ENCODE measurements at places on chromosomes 4 and X. TPM values are rescaled to one million over a fixed set of nuclear protein-coding genes. Genes with fewer than 3 reads are reported as not detected.

Gene GLUD2
- 2.5 TPM for polyA plus RNA-seq

DNA sequence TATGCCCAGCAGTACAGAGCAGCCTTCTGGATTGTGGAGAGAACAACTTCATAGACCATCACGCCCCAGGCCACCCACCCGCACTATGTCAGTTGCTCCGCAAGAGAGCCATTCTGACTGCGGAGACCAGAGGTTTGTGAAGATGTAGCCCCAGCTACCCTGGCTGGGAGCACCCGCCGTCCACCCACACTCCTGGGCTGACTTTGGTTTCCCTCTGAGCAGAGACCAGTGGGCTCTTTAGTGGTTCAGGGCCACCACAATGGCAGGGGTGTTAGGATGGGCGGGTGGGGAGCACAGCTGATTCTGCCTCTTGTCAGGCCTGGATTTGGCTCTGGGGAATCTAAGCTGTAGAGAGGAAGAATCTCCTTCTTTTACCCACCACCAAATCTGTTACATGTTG is 313.4 kb downstream of the LDB2 start:
- no peak for DNase-seq

GRCh38 chr4:119209077-119209476 is 3.4 kb upstream of the USP53 start:
- no peak for DNase-seq

- peak; percentile 48 for DNase-seq
Observed at GRCh38 chrX:20362268-20363267, 95.9 kb upstream of the RPS6KA3 start.

- no peak for DNase-seq
Observed at GRCh38 chr4:98939892-98940298, 11.0 kb upstream of the EIF4E start.

- no peak for DNase-seq
Observed at GRCh38 chrX:13022926-13023325, 21.5 kb downstream of the FAM9C start.

- DNase-seq: no peak
Observed at GRCh38 chr4:184823014-184823413, 2.8 kb downstream of the ACSL1 start.

- DNase-seq: no peak
Observed at GRCh38 chr4:121009578-121010478, 62.5 kb downstream of the NDNF start.

Gene BST1
- polyA plus RNA-seq: 3.9 TPM

- no peak for DNase-seq
Observed at GRCh38 chr4:77209936-77210335, 52.9 kb downstream of the CCNG2 start.

DNA sequence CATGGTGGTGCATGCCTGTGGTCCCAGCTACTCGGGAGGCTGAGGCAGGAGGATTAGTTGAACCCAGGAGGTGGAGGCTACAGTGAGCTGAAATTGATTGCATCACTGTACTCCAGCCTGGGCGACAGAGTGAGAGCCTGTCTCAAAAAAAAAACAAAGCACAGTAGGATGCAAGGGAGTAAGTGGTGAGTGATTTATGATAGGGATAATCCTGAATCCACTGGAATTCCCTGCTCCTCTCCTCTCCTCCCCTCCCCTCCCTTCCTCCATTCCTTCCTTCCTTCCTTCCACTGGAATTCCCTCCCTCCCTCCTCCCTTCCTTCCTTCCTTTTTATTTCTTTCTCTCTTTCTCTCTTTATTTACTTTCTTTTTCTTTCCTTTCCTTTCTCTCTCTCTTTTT is 40.9 kb upstream of the NKRF start:
- DNase-seq: no peak

DNA sequence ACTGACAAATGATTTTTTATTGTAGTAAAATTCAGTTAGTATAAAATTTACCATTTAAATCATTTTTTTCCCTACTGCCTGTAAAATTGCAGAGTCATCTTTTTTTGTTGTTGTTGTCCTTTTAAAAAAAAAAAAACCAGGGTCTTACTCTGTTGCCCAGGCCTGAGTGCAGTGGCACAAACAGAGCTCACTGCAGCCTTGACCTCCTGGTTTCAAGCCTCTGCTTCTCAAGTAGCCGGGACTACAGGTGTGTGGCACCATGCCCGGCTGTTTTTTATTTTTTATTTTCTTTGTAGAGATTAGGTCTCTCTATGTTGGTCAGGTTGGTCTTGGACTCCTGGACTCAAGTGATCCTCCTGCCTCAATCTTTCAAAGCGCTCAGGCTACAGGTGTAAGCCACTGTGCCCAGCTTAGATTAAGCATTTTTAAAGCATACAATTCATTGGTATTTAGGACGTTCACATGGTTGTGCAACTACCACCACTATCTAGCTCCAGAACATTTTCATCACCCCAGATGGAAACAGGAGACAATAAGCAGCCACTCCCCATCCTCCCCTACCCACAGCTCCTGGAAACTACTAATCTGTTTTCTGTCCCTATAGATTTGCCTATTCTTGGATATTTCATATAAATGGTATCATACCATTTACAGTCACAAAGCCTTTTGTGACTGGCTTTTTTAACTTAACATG is 59.7 kb upstream of the PGRMC2 start:
- no peak for DNase-seq

GRCh38 chr4:4764558-4764905 is 94.9 kb upstream of the MSX1 start:
- DNase-seq: no peak

Gene GUCY1A1
- polyA plus RNA-seq: 11.1 TPM

Gene RBMX
- polyA plus RNA-seq: 194 TPM

GRCh38 chrX:39772057-39772832 is 325.5 kb downstream of the BCOR start:
- no peak for DNase-seq

DNA sequence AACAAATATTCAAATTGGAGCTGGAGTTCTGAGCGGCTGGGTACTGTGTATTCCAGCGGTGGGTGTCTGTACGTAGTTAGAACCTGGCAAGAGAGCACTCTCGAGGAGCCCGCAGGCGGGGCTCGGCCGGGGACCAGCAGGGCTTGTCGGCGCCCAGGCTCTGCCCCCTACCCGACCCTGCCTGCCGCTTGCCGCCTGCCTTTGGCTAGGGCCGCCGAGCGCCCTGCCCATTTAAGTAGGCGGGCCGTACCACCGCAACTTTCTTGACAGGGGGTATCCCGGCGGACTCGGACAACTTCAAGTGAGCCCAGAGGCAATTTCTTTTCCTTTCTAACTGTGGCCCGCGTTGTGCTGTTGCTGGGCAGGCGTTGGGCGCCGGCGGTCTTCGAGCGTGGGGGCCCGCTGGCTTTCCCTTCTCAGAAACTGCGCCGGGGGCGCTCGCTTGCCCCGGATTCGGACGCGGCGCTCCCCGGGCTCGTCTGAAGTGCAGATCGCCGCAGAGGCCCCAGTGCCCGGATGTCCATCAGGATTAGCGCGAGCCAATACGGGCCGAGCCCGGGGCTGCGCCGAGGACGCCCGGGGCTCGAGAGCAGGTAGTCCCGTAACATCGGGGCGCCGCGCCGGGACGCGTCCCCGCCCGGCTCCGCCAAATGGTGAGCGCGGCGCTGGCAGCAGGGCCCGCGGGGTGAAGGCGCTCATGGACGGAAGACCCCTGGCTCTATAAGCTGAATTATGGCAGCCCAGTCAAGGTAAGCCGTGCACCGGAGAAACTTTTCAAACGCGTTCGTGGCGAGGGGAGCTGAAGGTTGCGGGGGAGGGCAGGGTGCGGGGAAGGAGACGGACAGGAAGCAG is 72.1 kb downstream of the AFF1 start:
- DNase-seq: peak; percentile 52

- peak; percentile 35 for DNase-seq
Observed at GRCh38 chrX:103214870-103215424, at the start of gene BEX4. TSS of gene BEX4 (plus strand) at chrX:103215108. CDS start at chrX:103216154, 1,046 bp downstream.

Gene TASL
- polyA plus RNA-seq: 0.58 TPM

Gene DYNLT3
- 9.7 TPM for polyA plus RNA-seq

- no peak for DNase-seq
Observed at GRCh38 chrX:105527759-105528158, 294.6 kb upstream of the NRK start.

DNA sequence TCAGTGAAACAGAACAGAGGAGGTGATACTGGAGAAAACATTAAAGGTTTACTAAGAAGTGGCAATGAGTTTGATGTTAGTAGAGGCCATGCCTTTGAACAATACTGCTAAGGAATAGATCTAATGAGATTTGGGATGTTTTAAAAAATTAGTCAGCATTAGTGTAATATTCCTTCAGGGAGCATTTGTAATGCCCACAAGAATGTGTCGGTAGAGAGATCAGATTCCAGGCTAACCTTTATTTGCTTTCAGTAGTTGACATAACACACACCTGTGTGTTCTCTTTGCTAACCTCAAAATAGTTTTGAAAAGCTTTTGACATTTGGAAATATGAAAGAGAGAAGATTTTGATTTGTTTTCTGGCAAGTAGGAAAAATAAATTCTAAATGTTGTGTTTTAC is 328.8 kb downstream of the BMPR1B start:
- no peak for DNase-seq

Gene PHOX2B
- polyA plus RNA-seq: not detected

GRCh38 chrX:48835524-48836329 is at the start of gene PCSK1N:
TSS of gene PCSK1N (minus strand) at chrX:48835610. CDS start at chrX:48835532, 78 bp downstream.
- DNase-seq: no peak

DNA sequence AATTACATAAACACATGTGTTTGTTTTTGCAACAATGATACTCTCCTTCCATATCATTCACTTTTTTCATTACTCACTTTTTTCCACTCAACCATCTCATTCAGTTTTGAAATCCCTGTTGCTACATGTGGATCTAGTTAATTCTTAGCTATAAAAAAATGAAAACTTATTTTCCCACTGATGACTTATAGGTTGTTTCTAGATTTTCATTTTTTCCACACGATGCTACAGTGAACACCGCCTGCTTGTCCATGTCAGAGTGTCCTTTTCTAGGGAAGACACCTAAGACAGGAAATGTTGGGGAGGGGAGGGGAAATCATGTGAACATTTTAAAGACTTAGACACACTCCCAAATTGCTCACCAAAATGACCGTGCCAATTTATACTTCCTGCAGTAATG is 70.2 kb downstream of the SUPT20HL2 start:
- DNase-seq: no peak

DNA sequence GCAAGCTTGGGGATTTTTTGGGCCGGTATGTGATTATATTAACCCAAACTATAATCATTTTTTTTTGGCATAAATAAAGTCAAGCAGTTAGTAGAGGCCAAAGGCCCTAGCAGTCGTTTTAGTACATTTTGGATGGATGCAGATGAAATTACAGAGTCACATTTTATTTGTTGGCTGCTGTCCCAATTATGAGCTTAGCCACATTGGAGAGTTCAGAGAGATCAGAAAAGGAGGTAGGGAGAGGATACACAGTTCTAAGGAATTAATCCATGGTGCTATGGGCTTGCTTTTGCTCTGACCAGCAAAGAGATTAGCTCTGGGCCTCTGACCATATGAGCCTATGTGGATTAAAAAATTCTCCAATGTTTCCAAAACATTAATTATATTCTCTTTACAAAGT is 395.1 kb downstream of the RAPGEF2 start:
- no peak for DNase-seq

Gene ATP11C
- 11.5 TPM for polyA plus RNA-seq

Gene MAP9
- 3.5 TPM for polyA plus RNA-seq

DNA sequence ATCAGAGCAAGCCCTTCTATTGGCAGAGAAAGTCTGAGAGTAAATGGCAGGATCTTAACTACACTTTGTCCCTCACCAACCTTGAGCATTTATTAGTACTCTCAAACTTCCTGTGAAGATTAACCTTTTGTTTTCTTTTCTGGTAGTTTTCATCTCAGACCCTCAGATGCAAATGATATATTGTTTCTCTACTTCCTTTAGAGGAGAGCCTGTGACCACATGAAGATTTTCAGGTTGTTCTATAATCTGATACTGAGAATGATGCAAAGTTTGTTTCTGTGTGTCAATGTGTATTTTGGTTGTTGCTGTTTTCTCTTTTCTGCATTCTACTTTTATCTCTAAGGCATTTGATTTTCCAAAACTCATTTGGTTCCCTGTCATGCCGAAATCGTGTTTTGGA is 165.8 kb upstream of the CYSLTR1 start:
- DNase-seq: no peak

DNA sequence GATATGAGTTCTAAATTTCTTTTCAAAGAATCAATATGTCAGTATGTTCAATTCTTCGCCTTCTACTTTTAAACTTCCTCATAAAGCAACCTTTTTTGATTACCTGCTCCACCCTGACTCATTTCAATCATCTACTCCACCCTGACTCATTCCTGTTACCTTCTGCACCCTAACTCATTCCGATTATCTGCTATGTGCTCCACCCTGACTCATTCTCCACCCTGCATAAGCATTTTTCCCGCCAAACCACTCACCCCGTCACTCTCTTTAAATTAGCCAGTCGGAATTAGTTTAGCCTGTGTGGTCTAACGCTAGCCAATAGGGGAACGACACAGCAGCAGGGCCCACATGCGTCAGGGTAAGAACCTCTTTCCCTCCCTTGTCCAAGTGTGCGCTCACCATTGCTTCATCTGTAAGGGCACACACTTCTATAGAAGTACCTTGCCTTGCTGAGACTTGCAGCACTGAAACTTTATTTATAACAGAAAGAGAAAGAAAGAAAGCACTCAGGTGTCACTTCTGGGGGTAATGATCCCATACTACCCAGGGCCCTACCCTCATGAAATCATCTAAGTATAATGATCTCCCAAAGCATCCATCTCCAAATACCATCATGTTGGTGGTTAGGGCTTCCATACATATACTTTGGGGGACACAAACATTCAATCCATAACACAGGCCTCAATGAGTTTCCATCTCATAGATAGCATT is 875.2 kb downstream of the RAPGEF2 start:
- DNase-seq: no peak

GRCh38 chrX:110588164-110588563 is 207.5 kb downstream of the CHRDL1 start:
- DNase-seq: no peak

- no peak for DNase-seq
Observed at GRCh38 chrX:32954125-32954524, 257.2 kb downstream of the DMD start.

- DNase-seq: no peak
Observed at GRCh38 chrX:45824471-45824870, 623.8 kb upstream of the DIPK2B start.

DNA sequence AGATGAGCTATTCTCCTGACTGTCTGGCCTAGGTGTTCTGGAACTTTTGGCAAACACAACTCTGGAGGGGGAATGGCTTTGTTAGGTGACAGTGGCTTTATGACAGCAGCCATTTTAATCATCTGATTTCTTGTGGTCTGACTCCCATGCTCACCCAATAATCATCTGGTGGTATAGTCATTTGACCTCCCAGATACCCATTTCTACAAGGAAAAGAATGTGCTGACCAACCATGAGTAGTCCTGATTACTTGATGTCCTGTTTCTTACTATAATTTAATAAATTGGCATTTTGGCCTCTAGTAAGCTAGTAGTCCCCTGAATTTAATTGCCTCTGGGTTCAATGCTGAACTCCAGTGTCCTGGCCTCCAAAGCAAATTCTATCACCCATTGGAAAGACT is 109.9 kb upstream of the DUSP21 start:
- DNase-seq: no peak

DNA sequence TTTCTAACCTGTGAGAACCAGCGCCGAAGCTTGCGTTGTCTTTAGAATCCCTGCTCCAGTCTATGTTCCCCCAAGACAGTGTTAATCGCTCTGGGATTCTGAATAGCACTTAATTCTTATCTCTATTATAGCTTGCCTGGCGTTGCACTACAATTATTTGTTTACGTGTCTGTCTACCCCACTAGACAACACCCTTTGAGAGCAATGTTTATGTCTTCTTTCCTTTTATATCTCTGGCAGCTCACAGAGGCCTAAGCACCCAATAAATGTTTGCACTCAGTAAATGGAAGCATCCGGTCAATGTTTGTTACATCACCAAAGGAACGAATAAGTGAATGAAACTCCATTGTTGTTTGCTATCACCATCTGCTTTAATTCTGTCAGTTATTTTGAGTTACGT is 4.8 kb upstream of the NHS start:
- no peak for DNase-seq

Data from forelimb muscle (tissue), 1 donor.